Left renal cortex interstitium (tissue), 4 donors: ENCODE measurements at places on chromosomes 13 and 19. TPM values are rescaled to one million over a fixed set of nuclear protein-coding genes. Genes with fewer than 3 reads are reported as not detected.

- DNase-seq = no peak
Observed at GRCh38 chr13:91185294-91185863, 162.1 kb upstream of the MIR17HG start.

GRCh38 chr13:95056266-95056665 lies 245.0 kb downstream of the ABCC4 start:
- DNase-seq = no peak

Gene ZNF534
- polyA plus RNA-seq = 0.41 TPM

DNA sequence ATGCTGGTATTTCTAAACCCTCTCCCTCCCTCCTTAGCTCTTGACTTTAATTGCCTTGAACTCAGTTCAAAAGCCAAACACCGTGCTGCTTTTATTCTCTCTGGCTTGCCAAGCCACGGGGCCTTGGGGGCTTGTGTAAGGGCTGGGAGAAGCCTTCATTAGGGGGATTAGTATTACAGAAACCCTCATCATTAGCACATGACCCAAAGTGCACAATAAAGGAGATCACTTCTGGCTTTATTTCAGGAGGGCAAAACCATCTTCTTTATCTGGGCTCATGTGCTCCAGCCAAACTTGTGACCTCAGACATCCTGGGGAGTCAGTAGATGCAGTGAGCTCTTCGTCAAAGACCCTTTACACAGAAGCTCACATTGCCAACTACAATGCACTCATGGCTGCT lies at the start of gene DCT:
DCT (minus strand) TSS at position 67 of the 400 bp plus-strand sequence. CDS start 427 bp downstream, outside the sequence.
- no peak for DNase-seq

Gene RXFP2
- polyA plus RNA-seq = 0.17 TPM

DNA sequence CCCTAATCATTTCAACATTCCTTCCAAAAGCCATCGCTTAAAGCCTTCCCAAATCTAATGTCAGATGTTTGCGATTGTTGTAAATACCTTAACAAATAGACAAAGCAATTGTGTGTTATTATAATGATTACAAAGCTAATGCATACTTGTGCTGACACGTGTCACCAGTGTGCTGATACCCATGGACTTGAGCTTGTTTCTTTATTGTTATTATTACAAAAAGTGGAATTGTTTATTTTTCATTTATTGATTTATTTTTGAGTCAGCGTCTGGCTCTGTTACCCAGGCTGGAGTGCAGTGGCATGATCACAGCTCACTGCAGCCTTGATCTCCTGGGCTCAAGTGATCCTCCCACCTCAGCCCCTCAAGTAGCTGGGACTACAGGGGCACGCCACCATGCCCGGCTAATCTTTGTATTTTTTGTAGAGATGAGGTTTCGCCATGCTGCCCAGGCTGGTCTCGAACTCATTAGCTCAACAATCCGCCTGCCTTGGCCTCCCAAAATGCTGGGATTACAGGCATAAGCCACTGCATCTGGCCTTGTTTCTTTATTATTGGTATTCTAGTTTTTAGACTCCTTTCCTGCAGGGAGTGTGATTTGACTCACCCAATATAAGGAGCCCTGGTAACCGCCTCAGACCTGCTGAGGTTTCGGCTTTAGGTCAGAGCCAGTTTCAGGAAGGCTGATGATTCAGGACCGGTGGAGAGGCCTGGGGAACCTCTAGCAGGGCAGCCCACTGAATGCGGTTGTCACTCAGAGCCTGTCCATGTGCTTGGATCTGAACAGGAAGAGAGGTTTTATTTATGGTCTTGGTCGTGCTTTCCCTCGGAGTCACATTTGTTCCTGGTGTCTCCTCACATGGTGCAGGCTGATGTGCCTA lies 2.1 kb upstream of the FBXO17 start:
- no peak for DNase-seq

DNA sequence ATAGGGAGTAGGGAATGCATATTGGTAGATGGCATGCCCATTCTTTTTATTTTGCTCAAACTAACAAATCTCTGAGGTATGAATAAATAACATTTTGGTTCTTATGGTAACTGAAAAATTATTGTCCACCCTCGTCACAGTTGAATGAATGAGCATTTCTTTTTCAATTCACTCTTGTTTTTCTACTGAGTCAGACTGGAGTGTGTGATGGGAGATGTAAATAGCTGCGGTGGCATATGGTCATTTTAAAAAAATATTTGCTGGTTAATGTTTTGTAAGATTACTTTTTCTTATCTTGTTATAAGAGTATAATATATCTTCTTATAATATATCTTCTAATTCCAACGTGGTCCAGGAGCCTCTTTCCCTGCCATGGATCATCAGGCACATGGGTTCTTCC lies 586.5 kb downstream of the SLITRK5 start:
- DNase-seq = no peak

DNA sequence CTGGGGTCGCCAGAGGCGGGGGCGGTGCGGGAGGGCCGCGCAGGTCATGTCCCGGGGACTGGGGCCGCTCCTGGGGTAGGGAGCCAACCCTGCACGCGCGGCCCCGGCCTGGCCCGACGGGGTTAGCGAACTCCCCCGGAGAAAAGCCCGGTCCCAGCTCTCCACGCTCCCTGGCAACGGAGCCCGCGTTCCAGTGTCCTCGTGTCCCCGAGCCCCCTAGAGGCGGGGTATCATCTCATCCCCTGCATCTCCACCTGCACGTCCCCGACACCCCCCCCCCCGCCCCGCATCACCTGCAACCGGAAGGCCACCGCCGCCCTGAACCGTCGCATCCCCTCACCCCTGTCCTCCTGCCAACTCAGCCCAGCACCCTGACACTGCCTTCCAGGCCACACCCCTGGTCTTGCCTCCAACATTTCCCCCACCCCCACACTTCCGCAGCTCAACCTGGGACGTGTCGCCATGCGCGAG lies 2.7 kb downstream of the WDR88 start:
- DNase-seq = no peak

Gene MICOS13
- 33.7 TPM for polyA plus RNA-seq

Gene ZNF426
- polyA plus RNA-seq = 22.3 TPM

DNA sequence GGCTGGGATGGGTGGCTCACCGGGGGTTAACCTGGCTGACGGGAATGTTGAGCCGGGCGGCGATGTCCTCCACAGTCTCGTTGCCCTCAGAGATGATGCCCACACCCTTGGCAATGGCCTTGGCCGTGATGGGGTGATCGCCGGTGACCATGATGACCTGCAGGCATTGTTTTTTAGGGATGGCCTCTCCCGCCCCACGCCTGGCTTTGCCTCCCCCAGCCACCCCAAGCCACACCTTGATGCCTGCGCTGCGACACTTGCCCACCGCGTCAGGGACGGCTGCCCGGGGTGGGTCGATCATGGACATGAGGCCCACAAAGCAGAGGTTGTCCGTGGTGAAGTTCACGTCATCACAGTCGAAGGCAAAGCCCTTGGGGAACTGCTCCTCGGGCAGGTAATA lies 16.1 kb downstream of the ATP1A3 start:
- DNase-seq = no peak

DNA sequence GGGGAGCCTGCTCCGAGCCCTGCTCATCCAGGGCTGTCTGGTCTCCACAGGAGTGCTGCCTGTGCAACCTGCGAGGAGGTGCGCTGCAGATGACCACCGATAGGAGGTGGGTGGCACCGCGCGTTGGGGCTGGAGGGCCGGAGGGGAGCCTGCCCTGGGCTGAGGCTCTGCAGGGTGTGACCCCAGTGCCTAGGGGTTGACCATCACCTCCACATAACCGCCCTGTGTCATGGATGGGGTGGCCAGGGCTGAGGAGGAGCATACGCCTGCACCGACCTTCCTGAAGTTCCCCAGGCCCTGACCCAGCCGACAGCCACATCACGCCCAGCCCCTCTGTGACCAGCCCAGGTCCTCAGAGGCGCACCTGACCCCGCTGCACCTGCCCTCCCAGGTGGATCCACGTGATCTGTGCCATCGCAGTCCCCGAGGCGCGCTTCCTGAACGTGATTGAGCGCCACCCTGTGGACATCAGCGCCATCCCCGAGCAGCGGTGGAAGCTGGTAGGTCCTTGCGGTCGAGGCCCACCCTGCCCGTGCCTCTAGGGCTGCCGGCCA lies 168.7 kb downstream of the KDM4B start:
- no peak for DNase-seq
